ENCODE measurements at places on chromosomes 13 and 19.

DNA sequence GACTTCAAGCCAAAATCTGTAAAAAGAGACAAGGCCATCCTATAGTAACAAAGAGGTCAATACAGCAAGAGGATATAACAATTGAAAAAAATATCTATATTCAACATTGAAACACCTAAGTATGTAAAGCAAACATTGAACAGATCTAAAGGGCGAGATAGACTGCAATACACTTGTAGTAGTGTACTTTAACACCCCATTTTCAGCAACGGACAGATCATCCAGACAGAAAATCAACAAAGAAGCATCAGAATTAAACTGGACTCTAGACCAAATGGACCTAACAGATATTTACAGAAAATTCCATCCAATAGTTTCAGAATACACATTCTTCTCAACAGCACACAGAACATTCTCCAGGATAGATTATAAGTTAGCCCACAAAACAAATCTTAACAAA lies 28.7 kb upstream of the SIAH3 start:
- DNase-seq = no peak

- peak; percentile 48 for DNase-seq
Observed at GRCh38 chr13:97369261-97369893, 64.6 kb upstream of the RAP2A start.

GRCh38 chr13:46086985-46087384 lies 17.8 kb downstream of the CPB2 start:
- no peak for DNase-seq

- DNase-seq = peak; percentile 79
Observed at GRCh38 chr13:98445340-98446233, 131.3 kb downstream of the STK24 start.

All from CD4-positive, alpha-beta T cell treated with Interferon alpha-2 for 1 hour (primary cell).